ENCODE measurements at places on chromosomes 2 and 18.

- no peak for DNase-seq
Observed at GRCh38 chr2:120350801-120351320, 4.9 kb downstream of the INHBB start.

DNA sequence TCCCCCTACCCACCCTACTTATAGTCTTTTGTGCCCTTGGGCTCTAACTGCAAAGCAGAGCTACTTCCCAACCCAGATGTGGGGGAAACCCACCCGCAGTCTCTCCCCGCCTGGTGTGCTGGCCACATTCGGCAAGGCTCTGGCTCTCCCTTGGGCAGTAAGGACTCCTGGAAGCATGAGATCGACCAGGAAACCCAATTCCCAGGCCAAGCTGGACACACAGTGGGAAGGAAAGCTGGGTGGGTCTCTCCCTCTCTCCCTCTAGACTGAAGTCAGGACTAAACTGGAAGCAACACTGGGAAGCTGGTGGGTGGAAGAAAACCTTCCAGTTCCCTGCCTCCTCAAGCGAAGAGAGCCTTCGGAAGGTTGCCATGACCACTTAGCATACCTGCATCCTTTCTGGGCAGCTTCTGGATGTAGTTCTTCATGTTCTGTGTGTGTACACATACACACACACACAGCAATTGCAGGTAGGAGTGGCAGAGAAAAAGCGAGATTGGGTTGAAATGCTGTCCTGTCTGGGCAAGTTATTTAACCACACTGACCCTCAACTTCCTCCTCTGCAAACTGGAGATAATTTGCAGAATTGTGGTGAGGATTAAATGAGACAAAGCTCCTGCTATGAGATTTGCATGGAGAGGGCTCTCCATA, 33.9 kb downstream of the ZBTB7C start:
- no peak for DNase-seq

DNA sequence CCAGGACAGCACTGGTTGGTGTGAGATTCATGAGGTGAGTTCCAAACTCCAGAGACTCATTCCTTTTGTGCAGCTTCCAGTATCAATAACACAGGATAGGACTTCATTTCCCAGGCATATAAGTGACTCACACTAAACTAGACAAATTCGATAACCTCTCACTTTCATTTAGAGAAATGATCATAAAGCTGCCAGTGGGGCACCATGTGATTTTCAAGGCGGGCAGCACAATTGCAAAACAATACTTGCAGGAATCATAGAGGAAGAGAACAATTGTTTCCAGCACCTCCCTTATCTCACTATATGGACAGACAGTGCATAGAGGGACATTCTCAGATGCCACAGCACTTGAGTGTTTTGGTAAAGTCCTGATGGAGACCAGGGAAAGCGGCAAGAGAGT, 31.3 kb upstream of the DNAH7 start:
- no peak for DNase-seq

DNA sequence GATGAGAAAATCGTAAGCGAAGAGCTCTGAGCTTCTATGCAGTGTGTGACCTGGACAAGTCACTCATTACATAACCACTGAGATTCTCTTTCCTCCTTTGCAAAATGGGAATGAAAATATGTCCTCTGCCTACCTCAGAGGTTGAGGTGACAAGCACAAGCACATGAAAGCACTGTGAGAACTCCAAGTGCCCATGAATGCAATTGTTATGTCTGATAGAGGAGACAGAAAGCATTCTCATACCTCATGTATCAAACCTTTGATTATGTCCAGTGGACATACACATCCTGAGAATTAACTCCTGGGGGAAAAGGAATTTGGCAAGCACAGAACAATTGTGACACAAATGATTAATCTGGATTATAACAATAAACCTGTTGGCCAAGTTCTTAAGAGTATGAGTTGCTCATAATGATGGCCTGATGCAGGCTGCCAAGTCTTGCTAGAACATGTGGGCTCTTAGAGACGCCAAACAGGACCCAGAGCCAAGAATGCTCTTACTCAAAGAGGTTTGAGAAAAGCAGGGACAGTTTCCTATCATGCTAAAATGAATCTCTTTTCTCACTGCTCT, 8.5 kb upstream of the RMDN2 start:
- DNase-seq = peak; percentile 47

All from left ventricle myocardium inferior (tissue), 1 donor.